AG08395 (cell line): ENCODE measurements at places on chromosomes 4 and X.

DNA sequence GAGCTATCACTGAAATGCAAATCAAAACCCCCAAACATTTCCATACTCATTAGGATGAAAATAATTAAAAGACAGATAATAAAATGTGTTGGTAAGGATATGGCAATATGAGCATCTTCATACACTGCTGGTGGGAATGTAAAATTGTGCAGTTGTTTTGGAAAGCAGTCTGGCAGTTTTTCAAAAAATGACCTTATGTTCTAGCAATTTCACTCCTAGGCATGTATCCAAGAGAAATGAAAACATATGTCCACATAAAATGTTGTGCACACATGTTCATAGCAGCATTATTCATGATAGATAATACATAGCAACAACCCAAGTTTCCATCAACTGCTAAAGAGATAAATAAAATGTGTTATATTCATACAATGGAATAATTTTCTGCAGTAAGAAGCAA is 14.8 kb upstream of the GPRASP2 start:
- no peak for DNase-seq

DNA sequence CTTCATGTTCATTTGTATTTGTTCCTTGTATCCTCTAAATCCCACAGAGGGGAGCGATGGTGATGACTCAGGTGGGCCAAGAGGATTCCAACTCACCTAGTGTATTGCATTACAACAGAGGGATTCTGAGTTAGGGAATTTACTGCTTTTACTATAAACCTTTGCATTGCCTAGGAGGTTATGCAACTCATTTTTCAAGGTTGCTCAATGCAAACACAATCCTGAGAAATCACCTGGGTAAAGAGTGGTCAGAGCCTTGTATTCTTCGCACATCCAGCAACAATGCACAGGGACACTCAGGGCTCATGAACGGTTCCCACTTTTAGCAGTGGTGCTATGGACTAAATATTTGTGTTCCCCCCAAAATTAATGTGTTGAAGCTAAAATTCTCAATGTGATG is 28.6 kb upstream of the LSM6 start:
- DNase-seq, result no peak

- DNase-seq, result no peak
These were observed 606.5 kb downstream of the MAGEB5 start for GRCh38 chrX:26822448-26822847.

GRCh38 chr4:2942532-2943363 is 20.5 kb downstream of the NOP14 start:
- no peak for DNase-seq

DNA sequence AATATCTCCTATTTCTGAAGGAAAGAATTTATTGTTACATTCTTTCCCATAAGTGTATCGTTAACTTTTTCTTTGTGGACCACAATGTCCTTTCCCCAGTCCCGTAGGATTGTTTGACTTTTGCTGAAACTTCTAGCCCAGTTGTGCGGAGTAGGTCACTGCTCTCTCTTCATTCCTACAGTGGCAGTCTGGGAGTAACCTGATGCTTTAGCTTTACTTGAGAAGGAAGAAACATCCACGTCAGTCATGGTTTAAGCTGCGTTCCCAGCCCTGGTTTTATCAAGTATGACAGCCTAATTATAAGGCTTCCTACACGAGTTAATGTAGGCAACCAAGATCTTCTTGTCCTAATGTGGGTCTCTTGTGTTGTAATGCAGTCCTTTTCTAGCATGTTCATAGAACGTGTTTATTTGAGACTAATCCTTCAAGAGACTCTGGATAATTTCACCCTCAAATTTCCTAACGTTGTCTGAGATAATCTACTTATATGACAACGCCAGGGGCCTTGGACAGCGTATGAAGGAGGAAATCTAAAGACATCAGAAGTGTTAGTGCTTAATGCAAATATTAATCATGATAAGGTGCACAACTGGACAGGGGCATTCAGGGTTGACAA is 40.8 kb upstream of the GRPR start:
- DNase-seq, result no peak

GRCh38 chrX:42090395-42090794 is 167.0 kb upstream of the CASK start:
- DNase-seq, result no peak

DNA sequence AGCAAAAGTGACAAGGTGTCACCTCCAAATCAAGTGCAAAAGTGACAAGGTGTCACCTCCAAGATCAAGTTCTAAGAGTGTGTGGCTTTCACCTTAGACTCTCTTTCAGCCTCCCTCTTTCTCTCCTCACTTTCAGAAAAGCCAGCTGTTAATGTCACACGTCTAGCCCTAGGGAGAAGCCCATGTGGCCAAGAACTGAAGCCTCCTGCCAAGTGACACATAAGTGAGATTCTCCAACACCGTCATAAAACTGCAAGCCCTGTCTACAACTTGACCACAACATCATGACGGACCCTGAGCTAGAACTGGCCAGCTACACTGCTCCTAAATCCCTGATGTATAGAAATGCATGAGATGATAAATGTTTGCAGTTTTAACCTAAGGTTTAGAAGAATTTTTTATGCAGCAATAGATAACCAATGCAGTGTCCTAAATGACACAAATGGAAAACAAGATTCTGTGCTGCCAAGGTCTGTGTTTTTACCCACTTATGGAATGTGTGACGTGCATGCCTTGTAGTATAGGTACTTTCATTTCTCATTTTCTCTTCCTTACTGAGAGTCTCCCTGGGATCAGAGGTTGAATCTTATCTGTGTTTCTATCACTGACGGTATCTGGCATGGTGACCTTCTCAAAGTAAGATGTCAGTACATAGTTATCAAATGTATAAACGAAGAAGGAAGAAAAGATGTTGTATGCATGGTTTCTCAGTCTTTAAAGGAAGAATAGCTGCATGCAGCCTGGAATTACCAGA is 25.0 kb downstream of the NLGN4X start:
- DNase-seq, result no peak

- DNase-seq, result peak; percentile 11
These were observed 701.0 kb upstream of the PITX2 start for GRCh38 chr4:111323916-111324315.

- no peak for DNase-seq
These were observed 225.1 kb downstream of the NR3C2 start for GRCh38 chr4:148216866-148217814.

DNA sequence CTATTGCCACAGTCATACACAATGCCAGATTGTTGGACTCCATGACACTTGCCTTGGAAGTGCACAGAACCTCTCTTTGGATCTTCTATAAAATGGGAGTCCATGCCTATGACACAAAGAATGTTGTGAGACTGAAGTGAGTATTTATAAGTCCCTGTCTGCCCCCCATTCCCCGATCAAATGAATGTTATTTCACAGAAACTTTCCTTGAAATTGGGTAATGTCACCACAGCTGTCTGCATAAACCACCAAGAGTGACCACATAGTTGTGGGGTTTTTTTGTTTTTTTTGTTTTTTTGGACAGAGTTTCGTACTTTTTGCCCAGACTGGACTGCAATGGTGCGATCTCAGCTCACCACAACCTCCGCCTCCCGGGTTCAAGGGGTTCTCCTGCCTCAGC is 27.1 kb upstream of the REST start:
- no peak for DNase-seq

GRCh38 chr4:167359711-167360110 is 125.4 kb upstream of the SPOCK3 start:
- no peak for DNase-seq

DNA sequence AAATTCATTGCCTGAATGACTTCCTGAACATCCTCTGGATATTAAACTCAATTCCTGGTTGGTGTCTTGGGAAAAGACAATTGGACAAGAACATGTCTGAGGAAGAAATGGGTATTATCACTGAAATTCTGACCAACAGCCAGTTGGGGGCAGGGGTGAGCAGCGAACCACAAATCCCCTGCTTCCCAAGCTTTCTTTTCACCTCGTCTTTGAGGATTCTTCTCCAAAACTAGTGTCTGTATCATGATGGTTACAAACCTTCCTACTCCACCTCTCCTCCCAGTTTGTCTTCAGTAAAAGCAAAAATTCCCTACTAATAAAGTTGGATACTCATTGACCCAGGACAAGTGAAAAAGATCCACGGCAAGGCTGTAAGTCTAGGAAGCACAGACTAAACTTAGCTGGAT is 48.3 kb upstream of the WDR1 start:
- DNase-seq, result peak; percentile 76

DNA sequence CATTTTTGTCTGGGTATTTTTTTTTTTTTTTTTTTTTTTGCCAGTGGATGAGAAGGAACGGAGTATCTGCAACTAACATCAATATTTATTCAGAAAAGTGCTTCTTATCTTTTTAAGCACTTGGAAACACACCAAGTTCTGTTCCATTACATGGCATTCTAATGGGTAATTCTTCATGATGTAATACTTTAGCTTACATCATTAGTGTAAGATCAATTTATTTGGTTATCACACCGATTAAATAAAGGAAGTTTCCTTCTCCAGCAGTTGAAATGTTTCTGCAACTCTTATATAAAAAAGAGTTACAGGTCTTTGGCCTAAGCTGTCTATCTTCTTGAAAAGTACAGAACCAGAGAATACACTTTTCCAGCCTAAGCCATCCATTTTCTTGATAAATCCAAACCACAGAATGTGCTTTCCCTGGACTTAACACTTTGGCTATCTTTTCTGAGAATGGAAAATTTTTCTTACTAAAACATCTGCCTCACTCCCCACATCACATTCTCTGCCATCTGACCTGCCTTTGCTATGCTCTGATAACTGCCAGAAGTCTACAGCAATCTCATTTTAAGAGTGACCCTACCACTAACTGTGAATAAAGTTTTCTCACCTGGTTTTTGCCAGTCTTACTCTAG is 191.9 kb upstream of the MAB21L2 start:
- no peak for DNase-seq

- peak; percentile 37 for DNase-seq
These were observed 93.0 kb downstream of the TSPAN7 start for GRCh38 chrX:38654302-38654701.

DNA sequence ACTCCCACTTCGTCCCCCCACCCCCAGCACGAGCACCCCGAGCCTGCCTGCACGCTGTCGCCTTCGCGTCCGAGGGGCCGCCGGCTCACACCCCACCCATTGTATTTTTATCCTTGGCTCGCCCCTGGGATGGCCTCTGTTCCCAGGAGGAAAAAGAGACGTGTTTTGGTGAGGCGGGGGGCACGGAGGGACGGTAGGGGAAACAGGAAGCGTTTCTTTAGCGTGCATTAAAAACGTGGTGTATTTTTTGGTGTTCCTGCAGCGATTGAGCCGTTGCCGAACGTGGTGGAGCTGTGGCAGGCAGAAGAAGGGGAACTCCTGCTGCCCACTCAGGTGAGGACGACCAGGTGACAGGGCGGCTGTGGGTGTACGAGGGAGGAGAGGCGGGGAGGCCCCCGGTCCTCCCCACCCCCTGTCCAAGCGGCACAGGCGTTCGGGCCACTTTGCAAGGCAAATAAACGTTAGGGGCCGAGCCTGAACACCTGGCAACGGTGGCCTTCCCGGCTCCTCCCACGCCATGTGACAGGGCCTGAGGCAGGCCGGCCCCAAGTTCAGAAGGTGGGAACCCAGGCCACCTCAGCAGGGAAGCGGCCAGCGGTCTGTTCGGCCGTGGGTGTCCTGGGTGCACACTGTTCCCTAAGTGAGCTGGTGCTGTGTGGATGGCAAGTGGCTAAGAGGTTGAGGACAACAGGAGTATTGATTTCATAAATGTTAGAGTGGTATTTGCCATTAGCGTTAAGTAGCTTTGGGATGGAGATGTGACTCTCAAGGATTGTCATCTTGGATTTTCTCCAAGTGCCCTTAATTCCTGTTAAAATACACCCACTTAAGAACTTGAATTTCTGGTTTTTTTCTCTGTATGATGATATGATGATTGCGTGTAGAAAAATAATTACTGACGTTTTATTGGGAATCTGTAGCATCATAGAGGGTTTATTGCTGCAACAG is 1.1 kb downstream of the TMEM131L start:
- DNase-seq, result no peak

- no peak for DNase-seq
These were observed 204.3 kb upstream of the SLC7A11 start for GRCh38 chr4:138446456-138446855.

DNA sequence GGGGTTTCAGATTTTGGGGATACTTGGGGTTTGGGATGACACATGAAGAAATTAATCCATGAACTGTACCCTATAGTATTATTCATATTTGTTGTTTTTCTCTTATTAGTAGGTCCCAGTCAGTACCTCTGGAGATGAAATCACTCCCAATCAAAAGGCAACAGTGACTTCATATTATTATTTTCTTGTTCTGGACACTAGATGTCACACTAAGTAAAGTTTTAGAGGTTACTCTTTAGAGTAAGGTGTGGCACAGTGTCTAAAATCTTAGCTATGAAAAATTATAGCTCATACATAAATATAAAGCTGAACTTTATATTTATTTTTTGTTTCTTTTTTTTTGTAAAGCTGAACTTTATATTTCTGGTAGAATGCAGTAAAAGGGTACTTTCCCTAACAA is 35.1 kb downstream of the FAM114A1 start:
- no peak for DNase-seq

DNA sequence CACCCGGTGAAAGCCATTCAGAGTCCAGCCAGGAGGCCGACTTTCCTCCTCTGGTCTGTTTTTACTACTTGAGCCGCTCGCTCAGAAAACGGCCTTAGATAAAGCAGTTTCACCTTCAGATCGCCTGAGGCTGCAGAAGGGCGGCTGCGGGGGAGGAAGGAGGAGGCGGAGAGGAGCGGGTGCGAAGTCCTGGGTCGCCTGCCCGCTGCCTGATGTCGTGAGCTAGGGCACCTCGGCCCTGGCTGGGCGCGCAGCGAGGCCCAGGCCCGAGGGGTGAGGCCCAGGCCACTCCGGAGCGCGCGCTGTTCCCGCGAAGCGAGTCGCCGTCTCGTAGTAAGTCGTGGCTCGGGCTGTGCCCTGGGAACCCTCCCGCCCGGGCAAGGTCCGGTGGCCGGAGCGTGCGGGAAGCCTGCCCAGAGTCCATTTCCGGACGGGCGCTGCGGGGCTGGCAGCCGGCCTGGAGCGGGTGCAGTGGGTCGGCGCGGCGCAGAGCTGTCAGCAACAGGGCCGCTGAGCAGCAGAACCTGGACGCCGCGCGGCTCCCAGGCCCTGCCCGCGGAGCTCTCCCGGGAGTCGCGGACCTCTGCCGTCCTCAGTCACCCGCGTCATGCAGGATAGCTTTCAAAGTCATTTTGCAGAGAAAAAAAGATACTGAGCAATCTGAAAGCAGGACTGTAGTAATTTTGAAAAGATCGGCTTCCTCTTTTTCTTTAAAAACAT is 18.6 kb downstream of the TRIM2 start:
- peak; percentile 61 for DNase-seq

GRCh38 chr4:726838-727237 is 21.2 kb downstream of the PCGF3 start:
- DNase-seq, result no peak

- DNase-seq, result no peak
These were observed 3.4 kb downstream of the GALNT7 start for GRCh38 chr4:173171987-173172386.

GRCh38 chr4:98632258-98632657 is 26.2 kb downstream of the TSPAN5 start:
- DNase-seq, result no peak
